ENCODE measurements at places on chromosomes 7 and 10. TPM values are rescaled to one million over a fixed set of nuclear protein-coding genes. Genes with fewer than 3 reads are reported as not detected.
A peak's percentile ranks its signal among the peaks of the same experiment; 100 is the strongest.

Gene INHBA
- total RNA-seq, result 0.09 TPM

DNA sequence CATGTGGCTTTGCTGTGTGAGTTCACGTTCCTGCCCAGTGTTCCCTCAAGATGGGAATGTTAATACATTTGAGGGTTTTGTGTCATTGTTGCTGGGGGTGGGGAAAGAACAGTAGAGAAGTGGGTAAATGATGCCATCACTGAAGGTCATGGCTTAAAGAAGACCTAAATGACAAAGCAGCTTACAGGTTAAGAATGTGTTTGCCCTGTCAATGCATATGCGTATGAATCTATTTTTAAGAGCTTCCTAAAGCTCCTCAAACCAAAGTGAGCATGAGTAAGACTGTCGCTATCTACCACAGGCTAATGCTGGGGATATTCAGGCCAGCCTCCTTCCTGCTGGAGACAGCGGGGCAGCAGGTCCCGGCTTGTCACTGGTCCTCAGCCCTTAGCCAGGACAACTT, 162.9 kb downstream of the CREB5 start:
- DNase-seq, result no peak

- DNase-seq, result no peak
Observed at GRCh38 chr10:68007356-68007755, 67.7 kb downstream of the HERC4 start.

DNA sequence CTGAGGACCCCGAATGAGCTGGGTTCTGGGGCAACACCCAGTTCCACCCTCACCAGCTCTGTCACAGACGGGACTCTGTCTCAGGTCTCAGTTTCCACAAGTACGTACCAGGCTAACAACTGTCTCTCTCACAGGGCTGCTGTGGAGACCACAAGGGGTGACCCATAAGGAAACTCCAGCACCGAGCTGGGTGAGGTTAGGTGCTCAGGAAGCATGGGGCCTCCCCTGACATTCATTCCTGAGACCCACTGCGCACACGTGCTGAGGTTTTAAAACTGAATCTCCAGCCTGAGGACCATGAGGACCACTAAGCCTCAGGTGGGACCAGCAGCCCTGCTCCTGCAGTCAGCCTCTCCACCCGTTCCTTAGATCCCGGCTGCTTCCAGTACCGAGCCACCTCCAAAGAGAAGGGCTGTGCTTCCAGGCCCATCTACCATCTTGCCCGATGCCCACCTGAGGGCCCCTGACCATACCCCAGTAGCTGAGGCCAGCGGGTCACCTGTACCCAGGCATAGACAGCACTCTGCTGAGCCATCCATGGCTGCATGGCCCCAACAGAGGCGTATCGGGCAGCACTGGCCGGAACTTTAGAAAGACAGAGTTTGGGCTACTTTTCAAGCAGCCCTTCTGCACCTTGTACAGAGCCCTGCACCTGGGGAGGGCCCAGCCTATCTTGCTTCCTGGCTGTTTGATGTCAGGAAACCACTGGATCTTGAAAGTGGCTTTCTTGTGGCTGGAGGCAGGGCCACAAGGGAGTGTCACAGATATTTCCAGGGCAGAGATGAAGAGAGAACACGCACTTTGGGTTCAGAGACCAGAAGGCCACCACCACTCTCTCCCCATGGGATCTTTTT, 18.7 kb downstream of the HSPA12A start:
- no peak for DNase-seq

DNA sequence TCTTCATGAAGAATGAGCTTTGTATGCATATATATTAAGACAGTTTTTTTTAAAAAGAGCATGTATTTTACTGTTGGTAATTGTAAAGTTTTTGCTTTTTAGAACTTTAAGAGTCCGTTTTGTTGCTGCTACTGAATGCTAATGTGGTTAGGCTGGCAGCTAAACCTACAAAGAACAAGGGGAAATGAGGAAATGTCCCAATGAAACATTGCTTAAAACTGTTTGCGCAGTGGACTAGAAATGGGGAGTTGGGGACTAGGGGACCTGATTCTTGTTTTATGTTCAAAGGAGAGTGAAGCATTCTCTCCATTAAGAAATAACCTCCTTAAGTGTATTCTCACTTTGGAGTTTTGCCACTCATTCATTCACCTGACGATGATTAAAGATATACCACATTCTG, 5.7 kb downstream of the NRF1 start:
- DNase-seq, result no peak

Gene CPA1
- total RNA-seq, result not detected

Gene AFAP1L2
- total RNA-seq, result 6.9 TPM

DNA sequence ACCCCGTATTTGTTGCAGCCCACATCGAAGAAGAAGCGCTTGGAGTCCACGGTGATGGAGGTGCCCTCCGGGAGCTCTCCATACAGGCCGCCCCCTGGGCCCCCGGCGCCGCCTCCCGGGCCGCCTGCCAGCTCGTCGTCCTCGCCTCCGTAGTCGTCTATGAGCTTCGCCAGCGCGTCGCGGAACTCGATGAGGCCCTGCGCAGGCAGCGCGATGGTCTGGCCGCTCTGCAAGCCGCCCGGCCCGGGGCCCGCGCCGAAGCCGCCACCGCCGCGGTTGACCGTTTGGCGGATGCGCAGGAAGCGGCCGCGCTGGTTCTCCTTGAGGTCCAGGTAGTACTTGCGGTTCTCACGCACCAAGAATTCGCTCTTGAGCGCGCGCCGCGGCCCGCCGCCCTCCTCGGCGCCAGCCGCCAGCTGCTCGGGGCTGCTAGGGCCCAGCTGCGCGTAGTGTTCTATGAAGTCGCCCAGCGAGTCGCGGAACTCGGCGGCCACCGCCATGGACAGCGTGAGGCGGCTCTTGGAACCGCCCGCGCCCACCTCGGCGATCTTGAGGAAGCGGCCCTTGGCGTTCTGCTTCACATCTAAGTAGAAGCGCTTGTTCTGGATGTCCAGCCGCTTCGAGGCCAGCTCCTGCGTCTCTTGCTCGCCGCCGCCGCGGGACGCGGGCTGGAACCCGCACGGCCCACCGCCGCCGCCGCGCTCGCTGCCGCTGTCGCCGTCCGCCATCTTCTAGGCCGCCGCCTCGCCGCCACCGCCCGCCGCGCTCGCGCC, 523 bp downstream of the PURB start:
- peak; percentile 77 for DNase-seq

Gene WDR86
- 33.0 TPM for total RNA-seq

- peak; percentile 17 for DNase-seq
Observed at GRCh38 chr10:44517635-44518034, 132.7 kb upstream of the CXCL12 start.

DNA sequence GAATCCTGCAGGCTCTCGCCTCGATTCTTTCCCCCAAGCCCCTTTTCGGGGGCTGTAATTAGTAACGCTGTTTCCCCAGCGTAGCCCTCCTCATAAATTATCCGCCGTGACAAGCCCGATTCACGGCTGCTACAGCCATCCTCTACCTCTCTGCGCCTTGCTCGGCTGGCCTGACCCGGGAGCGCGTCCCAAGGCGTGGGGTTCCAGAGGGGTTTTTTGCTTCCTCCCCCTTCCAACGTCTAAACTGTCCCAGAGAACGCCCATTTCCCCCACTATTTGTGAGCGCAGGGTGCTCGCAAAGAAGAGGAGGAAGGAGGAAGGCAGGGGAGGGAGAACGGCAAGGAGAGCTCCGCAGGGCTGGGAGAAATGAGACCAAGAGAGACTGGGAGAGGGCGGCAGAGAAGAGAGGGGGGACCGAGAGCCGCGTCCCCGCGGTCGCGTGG, 880 bp downstream of the HOXA5 start:
- DNase-seq, result no peak

GRCh38 chr7:107850216-107850615, 40.8 kb upstream of the DLD start:
- DNase-seq, result no peak

Gene CD36
- total RNA-seq, result 0.34 TPM

DNA sequence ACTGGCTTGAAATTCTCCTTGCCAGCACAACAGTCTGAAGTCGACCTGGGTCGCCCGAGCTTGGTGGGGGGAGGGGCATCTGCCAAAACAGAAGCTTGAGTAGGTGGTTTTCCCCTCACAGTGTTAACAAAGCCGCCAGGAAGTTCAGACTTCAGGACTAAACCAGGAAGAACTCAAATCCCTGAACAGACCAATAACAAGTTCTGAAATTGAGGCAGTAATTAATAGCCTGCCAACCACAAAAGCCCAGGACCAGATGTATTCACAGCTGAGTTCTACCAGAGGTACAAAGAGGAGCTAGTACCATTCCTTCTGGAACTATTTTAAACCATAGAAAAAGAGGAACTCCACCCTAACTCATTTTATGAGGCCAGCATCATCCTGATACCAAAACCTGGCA, 45.3 kb downstream of the LRRC72 start:
- DNase-seq, result no peak

Gene SLC25A28
- total RNA-seq, result 15.3 TPM

GRCh38 chr10:44376472-44377099, 8.3 kb downstream of the CXCL12 start:
- no peak for DNase-seq

- DNase-seq, result no peak
Observed at GRCh38 chr7:138398857-138399256, 61.2 kb upstream of the TRIM24 start.

Gene LARP4B
- 33.1 TPM for total RNA-seq

Gene INA
- total RNA-seq, result 9.7 TPM

GRCh38 chr7:4162884-4163564, 519.1 kb upstream of the FOXK1 start:
- no peak for DNase-seq

Gene LIPM
- not detected for total RNA-seq

- peak; percentile 79 for DNase-seq
Observed at GRCh38 chr7:94395141-94396036, 694 bp downstream of the COL1A2 start.

- no peak for DNase-seq
Observed at GRCh38 chr10:46077141-46077554, 31.1 kb upstream of the MSMB start.

DNA sequence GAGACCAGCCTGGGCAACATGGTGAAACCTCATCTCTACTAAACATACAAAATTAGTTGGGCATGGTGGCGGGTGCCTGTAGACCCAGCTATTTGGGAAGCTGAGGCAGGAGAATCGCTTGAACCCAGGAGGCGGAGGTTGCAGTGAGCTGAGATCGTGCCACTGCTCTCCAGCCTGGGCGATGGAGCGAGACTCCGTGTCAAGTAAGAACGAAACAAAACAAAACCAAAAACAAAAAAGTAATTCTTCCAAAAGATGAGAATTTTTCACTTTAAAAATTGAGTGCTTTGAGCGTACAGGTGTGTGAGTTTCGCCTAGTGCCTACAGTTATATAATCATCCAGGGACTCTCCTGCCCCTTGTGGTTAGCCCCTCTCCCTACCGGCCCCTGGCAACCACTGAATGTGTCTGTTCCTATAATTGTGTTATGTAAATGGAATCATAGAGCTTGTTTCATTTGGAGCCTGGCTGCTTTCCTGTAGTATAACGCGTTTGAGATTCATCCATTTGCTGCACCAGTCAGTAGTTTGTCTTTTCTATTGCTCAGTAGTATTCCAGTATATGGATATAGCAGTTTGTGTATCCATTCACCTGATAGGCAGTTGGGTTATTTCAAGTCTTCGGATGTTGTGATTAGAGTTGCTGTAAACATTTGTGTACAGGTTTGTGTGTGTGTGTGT, 80.0 kb downstream of the RBM33 start:
- no peak for DNase-seq

Gene PDE1C
- 0.54 TPM for total RNA-seq

DNA sequence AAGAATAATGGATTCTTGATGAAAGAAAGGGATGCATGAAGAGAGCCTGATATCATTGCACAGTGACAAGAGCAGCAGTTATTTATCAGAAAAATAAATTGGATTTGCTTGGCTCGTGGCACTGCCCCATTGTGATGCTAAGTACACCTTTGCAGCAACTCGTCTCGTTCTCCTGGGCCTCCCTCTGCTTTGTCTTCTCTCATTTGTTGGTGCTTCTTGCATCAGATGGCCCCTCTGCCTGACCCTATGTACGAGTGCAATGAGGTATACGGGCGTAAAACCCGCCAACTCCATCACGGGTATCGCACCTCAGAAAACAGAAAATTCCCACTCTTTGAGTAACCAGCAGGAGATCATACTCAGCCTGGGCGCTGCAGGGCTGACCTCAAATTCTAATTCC, 107.2 kb upstream of the C10orf90 start:
- peak; percentile 33 for DNase-seq

Gene TMEM209
- 33.1 TPM for total RNA-seq

Gene TUBB8
- total RNA-seq, result 1.9 TPM

DNA sequence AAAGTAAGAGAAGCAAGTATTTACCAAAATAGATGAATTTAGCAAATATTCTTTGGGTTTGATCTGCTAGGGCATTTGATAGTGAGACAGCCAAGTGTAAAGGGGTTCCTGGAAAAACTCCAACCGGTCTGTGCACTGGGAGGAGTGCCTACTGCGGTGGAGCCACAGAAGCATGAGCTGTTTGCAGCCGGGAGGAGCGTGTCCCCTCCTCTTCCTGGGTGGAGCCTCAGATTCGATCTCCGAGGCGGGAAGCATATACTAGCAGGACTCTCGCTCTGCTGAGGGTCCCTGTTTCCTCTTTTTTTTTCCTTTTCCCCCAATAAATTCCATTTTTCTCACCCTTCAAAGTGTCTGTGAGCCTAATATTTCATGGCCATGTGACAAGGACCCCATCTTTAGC, 45.1 kb upstream of the MET start:
- DNase-seq, result no peak

DNA sequence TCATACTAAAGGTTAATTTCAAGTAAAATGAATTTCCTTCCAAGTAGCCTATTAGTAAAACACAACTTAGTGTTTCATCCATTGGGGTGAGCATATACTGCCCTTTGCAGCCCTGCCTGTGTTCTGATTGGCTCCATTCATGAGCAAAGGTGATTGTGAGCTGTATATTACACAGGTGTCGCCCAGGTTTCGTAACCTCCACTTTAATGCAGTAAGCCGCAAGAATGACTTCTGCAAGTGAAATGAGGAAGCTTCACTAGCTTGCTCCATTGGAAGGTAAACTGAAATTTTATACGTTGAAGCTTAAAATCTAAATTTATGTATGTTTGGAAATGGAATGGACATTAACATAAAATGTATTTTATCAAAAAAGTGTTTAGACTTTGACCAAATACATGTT, 24.4 kb downstream of the MTURN start:
- DNase-seq, result no peak

- peak; percentile 27 for DNase-seq
Observed at GRCh38 chr7:20797042-20797461, 10.4 kb upstream of the SP8 start.
